ENCODE measurements at places on chromosomes 5 and 9.

DNA sequence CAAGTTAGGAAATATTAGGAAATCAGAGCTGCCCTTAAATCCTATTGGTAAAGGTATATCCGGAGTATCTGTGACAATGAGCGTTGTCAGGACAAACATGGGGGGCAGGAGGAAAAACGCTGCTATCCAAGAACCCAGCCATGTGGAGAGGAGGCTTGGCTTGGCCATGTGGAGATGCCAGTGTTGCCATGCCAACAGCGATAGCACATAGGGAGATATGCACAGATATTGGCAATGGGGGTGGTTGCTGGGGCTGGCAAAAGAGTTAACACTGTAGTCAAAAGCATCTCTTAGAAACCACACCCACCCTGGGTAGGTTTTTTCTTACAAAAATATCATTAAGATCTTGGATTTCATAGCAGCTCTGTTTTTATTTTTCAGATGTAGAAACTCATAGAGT is 106.4 kb upstream of the ASTN2 start:
- no peak for DNase-seq

GRCh38 chr9:86549920-86550319 is 195.7 kb upstream of the TUT7 start:
- no peak for DNase-seq

GRCh38 chr9:127873886-127874285 is 3.6 kb downstream of the AK1 start:
- no peak for DNase-seq

GRCh38 chr5:125209650-125210049 is 463.2 kb upstream of the ZNF608 start:
- DNase-seq = no peak

GRCh38 chr9:70053864-70054263 is 10.2 kb downstream of the MAMDC2 start:
- no peak for DNase-seq

GRCh38 chr5:135027266-135027696 is 6.7 kb downstream of the PITX1 start:
- no peak for DNase-seq

GRCh38 chr5:75368391-75368790 is 31.4 kb downstream of the HMGCR start:
- no peak for DNase-seq

GRCh38 chr5:164394686-164395194 is 889.3 kb downstream of the MAT2B start:
- no peak for DNase-seq

DNA sequence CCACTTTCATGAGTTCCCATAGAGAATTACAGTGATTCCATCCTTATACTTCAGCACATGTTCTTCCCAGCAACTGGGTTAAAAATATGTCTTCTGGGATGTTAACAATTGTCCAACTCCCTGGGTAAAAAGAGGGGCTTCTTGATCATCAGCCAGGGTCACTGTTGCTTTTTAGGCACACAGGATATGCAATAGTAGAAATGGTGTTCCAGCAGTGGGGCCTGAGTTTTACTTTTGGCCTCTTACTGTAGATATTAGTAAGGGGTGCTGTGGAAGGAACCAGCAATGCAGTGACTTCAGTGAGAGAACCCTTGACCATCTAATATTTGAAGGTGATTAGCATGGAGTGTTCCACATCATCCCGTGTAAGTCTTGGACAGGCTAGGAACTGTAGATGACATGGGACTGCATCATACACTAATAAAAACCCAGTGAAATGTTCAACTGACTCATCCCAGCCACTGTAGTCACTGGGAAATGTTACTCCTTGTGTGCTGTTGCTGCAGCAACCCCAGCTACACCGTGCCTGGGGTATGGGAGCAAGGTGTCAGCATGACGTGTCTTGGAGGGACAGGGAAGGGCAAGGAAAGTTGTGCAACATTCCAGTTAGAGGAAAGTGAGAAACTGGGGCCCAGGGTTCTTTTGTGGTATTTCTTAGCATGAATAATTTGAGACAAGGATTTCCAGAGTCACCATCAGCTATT is 610.9 kb downstream of the RAB3C start:
- no peak for DNase-seq

DNA sequence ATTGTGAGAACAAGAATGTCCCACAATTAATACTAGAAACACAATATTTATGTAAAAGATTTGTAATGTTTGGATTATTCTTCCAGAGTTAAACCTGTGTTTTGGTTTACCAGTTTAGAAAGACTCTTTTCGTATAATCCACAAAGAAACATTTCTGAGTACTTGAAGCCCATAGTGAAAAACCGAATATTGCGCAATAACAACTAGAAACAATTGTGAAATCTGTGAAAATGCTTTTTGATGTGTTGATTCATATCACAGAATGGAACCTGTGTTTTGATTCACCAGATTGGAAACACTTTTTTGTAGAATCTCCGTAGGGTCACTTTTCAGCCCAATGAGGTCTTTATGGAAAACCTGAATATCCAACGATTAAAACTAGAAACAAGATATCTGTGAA is 386.2 kb downstream of the PRDM9 start:
- DNase-seq = no peak

DNA sequence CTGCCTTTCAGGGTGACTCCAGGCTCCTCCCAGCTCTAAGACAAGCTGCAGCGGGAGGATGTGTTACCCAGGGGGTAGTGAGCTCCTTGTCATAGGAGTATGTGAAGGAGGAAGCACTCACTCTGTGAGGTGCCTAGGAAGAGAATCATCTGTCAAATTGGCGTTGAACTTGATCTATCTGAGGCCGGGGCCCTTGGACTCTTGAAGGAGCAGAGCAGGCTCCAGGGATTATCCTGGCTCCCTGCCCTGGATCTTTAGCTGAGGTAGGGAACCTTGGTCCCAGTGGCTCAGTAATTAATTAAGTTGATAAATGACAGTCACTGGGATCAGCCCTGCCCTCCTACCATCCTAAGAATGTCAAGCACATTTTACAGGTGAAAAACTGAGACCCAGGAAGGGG is 15.5 kb downstream of the ADGRD2 start:
- DNase-seq = no peak

- DNase-seq = no peak
Measured at GRCh38 chr5:69492923-69493395, 369 bp downstream of the OCLN start.

DNA sequence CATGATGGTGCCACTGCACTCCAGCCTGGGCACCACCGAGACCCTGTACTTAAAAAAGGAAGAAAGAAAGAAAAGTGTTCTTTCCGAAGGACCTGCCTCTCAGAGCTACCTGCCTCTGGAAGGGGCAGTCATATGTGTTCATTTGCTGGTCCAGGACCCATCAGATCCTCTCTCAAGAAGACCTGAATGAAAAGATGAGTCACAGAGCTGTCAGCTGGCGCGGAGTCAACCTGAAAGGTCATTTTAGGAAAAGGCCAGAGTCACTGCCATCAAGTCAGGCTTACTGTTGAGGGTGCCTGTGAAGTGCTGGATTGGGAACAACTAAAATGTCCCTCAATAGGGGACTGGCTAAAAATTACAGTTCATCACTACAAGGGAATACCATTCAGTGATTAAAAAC is 14.9 kb upstream of the HRH2 start:
- DNase-seq = no peak

DNA sequence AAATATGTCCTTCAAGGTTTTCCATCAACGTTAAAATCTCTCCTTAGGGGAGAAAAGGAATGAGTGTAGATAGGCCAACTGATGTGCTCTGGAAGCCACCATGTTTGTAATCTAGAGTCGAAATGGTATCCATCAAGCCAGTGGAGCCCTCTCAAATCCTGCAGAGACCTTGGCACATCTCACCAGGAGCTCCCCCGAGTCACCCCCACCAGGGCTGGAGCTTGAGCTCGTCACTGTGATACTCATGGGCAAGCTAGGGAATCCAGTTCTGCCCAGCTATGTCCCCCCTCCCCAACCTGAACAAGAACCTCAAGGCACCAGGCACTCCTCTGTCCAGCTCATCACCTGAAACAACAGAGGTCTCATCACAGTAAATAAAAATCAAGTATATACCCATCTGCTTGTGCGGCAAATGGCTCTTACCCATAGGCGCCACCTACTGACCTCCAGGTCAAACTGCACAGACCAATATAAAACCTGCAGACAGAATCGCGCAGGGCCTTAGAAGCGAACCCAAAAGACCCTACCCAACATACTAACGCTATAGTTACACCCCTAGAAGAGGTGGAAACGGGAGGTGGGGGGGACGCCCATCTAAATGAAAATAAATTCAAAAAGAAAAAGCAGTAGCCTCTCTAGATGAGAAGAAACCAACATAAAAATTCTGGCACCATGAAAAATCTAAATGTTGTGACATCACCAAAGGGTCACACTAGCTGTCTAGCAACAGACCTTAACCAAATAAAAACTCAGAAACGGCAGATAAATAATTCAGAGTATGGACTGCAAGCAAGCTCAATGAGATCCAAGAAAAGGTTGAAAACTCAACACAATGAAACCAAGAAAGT is 75.0 kb downstream of the TTC39B start:
- no peak for DNase-seq

GRCh38 chr5:51471630-51472029 is 88.4 kb downstream of the ISL1 start:
- DNase-seq = no peak

DNA sequence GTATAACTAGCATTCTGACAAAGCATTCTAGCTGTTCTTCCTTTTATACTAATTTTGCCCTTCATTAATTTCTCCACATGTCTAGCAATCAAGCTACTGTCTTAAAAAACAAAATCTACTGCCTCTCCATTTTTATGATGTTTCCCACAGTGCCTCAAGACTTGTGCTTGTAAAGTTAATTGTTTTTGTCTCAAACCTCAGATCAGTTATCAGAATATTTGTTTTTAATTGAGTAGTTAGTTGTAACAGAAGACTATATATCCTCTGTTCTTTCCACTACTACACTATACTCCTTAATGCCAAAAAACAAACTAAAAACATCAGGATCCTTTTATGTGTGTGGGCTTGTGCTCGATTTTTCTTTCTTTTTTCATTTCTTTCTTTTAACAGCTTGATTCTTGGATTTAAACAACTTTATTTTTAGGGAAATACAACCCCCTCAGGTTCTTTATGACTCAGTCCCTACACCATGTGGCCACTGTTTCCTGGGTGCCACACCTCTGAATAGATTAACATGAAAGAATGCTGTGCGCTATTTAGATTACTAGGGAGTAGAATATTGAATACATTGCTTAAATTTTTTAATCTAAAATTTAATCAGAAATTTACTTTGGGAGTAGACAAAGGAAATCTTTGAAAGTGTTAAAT is 1.2 kb downstream of the ASPN start:
- DNase-seq = no peak

GRCh38 chr9:21244836-21245235 is 5.0 kb upstream of the IFNA14 start:
- DNase-seq = no peak

DNA sequence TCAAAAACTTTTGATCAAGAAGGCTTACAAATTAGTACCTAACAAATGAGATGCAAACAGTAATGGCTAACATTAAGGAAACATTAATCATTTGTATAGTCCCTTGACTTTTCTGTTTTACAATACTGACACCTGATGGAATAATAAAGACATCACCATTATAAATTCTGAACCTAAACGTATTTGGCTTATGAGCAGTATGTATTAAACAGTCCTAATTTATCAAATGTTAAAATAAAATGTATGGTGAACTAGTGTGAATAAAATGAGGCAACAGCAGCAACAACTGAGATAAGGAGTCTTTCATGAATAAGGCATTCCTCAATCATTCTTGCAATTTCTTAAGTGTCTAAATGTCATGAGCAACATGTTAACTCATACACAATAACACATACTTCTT is 6.0 kb downstream of the PUM3 start:
- DNase-seq = no peak

- no peak for DNase-seq
Measured at GRCh38 chr5:158869092-158869491, 230.6 kb downstream of the EBF1 start.

- no peak for DNase-seq
Measured at GRCh38 chr5:68196876-68197275, 18.7 kb upstream of the PIK3R1 start.

- DNase-seq = no peak
Measured at GRCh38 chr5:57491369-57491965, 8.9 kb upstream of the ACTBL2 start.

- no peak for DNase-seq
Measured at GRCh38 chr9:126149661-126150060, 177.0 kb upstream of the MVB12B start.

DNA sequence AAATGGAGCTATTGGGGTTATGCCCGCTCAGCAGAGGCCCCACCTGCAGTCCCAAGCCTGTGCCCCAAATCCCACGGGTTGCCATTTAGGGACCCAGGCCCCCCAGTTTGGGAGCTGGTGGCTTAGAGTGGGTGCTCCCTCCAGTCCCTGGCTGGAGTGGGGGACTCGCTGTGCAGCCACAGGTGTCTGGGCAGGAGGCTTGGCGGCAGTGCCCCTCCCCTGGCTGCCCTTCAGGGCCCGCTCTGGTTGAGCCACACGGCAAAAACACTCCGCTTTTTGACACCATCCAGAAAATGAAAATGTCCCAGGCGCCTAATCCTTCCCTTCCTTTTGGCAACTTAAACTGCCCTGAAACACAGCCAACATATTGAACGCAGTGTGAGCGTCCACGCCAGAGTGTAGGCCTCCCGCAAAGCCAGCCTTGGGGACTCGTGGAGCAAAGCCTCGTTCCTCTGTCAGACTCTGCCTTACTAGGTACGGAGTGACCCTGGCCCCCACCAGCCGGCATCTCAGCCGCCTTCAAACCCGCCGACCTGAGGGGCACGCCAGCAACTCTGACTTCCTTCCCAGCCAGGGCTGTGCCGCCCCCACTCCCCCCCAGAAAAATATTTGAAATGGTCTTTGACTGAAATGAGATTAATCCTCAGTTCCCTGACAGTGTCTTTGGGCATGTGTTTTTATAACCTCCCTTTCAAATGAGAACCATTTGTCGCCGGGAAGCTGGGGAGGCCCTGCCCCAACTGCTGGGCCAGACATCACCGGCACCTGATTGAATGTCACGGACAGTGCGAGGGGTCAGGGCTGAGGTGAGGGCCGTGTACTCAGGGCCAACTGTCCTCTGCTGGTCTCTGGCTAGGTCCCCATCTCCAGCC is 98.5 kb upstream of the LMX1B start:
- DNase-seq = no peak
